ENCODE measurements at places on chromosomes 7 and 10.

GRCh38 chr10:3040069-3040468, 27.3 kb upstream of the PFKP start:
- DNase-seq: no peak

- no peak for DNase-seq
These were observed 173.9 kb downstream of the NEURL1 start for GRCh38 chr10:103667356-103667755.

GRCh38 chr10:78991187-78991586, 77.6 kb upstream of the ZMIZ1 start:
- DNase-seq: no peak

DNA sequence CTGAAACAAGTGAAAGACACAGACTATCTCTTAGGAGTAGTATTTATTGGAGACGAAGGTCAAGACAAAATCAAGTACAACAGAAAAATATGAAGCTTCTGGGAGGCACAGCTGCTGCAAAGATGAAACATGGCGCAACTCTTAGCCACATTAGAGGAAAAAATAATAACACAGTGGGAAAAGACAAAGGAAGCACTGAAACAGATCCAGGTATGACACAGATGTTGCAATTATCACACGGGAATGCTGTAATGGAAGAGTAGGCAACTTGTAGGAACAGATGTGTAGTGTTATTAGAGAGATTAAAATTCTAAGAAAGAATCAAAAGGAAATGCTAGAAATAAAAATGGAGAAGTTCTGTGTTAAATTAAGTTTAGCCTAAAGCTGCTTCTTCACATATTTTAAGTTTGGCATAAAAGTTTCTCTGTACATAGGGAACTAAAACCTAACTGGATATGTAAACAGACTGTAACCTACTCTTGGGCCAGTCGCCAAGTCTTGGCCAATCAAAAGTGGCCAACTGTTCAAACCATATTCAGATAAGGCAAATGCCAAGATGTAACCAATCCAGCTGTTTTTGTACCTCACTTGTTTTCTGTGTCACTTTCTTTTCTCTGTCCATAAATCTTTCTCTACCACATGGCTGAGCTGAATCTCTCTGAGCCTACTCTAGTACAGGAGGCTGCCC, 1132.0 kb upstream of the LRRTM3 start:
- DNase-seq: no peak

DNA sequence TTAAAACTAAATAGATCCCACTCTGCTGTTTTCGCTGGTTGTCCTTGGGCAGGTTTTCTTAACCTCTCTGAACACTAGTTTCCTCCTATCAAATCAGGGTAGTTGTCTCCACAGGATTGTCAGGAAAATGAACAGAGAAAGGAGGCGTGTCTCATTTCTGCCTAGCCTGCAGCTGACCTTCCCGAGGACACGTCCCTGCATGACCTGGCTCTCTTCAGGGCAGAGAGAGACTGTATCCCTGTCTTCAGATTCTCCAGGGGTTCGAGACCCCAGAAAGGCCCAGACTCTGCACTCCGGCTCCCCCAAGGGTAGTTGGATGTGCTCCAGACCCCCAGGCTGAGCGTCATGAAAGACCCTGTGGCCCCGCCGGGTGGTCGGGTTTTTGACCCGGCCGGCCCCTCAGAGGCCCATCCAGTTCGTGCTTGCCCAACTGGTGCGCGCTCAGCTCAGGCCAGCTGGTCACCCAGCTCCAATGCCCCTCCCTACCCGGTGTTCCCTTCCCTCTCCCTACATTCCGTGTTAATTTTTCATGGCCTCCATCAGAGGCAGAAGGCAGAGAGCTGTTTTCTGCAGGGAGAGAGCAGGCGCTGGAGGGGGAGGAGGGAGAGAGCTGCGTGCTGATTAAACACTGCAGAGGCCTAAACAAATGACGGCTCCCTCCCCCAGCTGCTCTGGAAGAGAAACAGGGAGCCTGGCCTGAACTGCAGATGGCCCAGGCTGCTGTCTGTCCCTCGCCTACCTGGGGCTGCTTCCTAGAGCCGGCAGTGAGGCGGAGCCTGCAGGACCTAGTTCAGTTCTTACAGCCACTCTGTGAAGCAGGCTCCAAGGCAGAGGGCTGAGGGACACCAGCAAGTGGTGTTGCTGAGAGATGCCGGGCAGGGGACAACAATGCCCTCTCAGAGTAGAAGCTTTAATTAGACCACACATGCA, 86.2 kb upstream of the PPIF start:
- DNase-seq: no peak

Measured in left renal cortex interstitium (tissue), 4 donors.